Activated CD4-positive, alpha-beta T cell treated with anti-CD3 and anti-CD28 coated beads, Interleukin-2, Interleukin-4, amounts not matched to agents 100 ng/mL and 50 ng/mL, durations not matched to agents 16 hours and 8 hours (primary cell): ENCODE measurements at places on chromosomes 3 and 15.

DNA sequence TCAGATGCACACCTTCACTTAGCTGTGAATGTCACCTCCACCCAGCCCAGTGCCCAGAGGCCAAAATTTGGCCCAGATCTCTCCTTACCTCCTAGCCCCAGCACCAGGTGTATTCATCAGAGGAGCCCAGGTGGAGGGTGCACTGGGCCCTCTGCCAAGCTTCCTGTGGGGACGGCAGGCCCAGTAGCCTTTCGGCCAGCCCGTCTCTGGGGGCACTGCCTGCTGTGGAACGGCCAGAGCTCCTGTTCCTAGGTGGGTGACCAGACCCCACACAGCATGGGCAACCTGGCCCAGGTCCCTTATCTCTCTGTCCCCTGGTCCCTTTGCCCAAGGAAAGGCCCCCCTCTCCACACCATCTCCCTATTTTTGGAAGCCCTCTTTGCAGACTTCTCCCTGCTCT, 67.8 kb downstream of the AAGAB start:
- DNase-seq, result no peak

GRCh38 chr15:58495891-58496408, 64.2 kb downstream of the LIPC start:
- DNase-seq, result no peak

DNA sequence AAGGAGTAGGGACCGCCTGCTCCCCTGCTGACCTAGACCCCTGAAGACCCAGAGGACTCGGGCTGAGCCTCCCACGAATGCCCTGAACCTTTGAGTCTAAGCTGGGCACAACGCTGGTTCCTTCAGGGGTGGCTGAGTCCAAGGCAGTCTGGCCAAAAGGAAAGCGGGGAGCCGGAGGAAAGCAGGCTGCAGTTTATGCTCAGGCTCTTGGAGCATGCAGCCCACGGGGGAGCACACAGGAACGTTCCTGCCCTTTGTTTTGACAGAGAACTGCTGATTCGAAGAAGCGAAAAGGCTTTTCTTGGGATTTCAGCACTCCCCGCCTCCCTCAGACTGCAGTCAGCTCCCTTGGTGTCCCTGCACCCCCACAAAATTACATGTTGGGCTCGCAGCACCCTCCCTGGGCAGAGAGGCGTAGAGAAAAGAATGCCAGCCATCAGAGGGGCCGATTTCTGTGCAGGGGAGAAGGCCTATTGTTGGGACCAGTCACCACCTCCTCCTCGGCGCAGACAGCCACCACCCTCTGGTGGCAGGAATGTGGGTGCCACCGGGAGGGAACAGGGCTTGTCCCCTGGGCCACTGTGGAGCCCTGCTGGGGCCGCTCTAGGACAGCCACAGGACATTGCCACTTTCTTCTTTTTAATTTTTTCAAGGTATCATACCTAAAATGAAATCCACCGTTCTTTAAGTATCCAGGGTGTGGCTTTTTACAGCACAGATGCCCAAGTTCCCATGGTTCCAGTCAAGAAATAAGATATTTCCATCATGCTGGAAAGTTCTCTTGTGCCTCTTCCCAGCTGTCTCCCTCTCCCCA, 72.2 kb downstream of the SMAD6 start:
- peak; percentile 19 for DNase-seq

- no peak for DNase-seq
Measured at GRCh38 chr15:65339920-65340319, 35.4 kb downstream of the RNU5B-1 start.

GRCh38 chr3:130838898-130839600, 54.8 kb upstream of the ATP2C1 start:
- no peak for DNase-seq

GRCh38 chr3:190340071-190340470, 17.8 kb upstream of the CLDN1 start:
- DNase-seq, result no peak

DNA sequence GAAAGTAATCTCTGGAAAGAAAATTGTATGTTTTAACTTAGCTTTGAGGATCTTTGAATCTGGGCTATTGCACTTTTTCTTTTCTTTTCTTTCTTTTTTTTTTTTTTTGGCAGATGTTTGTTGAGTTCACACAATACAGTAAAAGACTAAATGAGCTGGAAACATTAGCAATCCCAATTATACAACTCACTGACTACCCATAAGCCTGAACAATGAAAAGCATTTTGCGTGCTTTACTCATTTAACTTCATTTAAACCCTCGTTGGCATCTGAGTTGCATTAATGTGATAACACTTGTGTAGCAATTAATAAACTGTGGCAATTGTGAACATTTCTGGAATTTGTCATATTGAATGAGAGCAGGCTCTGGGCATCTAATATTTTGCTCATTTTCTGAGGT, 269.4 kb upstream of the RBMS3 start:
- no peak for DNase-seq

DNA sequence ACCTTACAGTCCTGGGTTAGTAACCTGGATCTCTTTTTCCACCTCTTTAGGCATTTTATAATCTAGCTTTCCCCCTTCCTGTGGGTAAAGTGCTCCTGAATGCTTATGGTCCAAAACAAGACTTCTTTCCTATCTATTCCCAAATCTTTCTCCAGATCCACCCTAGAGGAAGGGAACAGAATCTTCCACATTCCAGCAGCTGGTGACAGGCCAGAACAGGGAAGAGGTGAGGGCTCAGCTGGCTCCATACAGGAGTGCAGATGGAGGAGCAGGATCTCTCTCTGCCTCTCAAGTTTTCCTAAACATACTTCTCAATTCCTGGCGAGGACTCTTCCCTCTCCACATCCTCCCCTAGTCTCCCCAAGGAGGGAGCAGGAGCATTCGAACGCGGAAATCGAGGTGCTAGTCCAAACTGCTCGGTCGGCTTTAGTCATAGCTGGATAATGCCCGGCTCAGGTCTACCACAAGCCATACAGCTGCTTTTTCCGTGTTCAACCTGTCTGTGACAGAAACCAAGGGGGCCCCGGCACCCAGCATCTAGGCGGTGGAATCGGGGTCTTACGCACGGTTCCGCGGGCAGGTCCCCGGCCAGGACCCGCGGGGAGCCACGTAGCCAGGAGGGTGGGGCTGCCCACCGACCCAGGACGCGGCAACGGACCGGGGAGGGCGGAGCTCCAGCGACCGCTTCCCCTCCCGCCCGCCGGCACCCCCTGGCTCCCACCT, 4.0 kb downstream of the RASSF1 start:
- peak; percentile 70 for DNase-seq

GRCh38 chr3:128083980-128084674, 31.9 kb downstream of the SEC61A1 start:
- no peak for DNase-seq
